ENCODE measurements at places on chromosomes 5 and 9.

DNA sequence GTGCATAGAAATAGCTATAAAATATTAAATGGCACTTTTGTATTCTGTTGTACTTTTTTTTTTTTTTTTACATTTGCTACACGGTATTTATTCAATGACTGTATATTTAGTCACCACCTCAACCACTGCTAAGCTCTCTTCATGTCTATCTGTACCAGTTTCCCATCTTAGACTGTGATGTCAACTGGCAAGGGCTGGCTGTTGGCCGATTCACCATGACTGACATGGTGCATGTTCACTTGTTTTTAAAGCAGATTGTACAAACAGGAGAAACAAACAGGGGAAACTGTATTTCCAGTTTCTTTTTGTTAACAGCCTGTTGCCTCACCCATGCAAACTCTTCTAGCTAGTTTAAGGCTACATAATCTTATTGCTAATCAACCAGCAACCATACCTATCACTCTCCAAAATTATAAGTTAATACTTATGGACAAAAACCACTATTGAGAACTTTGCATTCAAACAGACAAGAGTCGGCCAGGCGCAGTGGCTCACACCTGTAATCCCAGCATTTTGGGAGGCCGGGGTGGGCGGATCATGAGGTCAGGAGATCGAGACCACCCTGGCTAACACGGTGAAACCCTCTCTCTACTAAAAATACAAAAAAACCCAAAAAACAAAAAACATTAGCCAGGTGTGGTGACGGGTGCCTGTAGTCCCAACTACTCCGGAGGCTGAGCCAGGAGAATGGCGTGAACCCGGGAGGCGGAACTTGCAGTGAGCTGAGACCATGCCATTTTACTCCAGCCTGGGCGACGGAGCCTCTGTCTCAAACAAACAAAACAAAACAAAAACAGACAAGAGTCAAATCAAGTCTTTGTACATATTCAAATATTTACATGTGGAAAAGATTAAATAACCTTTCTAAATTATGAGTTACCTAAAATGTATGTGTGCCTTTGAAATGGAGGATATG is 13.2 kb downstream of the ZFAND5 start:
- no peak for DNase-seq

DNA sequence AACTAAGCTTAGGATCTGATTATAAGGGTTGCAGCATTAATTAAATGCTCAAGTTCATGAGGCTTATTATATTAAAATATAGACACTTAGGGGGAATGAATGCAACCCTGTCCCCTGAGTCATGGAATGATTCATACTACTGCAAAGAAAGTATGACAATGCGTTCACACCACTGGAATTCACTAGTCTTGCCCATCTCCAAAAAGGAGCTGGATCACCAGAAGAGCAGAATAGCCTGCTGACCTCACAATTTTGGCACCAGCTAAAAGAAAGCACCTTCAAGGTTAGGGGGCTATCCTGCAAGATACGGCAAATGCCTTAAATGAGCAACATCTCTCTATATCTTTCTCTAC is 32.0 kb upstream of the TMED7 start:
- DNase-seq = no peak

- DNase-seq = no peak
These were observed 40.4 kb upstream of the HMHB1 start for GRCh38 chr5:143771602-143772001.

DNA sequence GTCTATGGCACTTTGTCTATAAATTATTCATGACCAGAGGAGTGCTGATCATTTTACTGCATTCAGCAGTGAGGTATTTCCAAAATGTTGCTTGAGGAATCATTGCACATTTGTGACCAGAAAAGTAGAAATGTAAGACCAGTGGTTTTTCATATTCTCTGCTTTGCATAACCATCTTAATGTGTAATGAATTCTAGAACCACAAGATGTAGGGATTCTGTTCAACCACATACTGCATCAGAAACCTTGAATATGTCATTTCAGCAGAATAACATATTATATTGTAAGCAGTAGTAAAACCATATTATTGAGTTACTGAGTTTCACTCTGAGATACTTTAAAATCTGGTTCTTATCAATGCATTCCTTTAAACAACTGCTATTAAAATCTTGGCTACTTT is 1243.4 kb downstream of the MAT2B start:
- DNase-seq = no peak

- DNase-seq = no peak
These were observed 72.0 kb downstream of the KIF24 start for GRCh38 chr9:34256987-34257585.

DNA sequence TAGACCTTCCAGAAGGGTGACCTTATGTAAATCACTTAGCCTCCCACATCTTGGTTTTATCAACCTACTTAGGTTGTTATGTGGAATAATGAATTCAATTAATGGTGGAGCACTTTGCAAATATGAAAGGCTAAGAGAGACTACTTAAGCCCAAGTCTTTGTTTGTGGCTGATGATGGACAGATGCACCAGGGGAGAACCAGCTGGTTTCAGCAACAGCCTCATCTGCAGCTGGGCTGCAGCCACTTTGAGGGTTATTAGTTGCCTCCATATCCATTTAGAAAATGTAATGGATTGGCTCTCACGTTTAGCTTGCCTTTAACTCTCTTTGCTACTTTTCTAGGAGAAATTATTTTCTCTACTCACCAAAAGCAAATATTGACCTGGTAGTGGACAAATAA is 146.6 kb downstream of the ESM1 start:
- no peak for DNase-seq

- no peak for DNase-seq
These were observed 499.3 kb downstream of the CCDC171 start for GRCh38 chr9:16052146-16052545.

DNA sequence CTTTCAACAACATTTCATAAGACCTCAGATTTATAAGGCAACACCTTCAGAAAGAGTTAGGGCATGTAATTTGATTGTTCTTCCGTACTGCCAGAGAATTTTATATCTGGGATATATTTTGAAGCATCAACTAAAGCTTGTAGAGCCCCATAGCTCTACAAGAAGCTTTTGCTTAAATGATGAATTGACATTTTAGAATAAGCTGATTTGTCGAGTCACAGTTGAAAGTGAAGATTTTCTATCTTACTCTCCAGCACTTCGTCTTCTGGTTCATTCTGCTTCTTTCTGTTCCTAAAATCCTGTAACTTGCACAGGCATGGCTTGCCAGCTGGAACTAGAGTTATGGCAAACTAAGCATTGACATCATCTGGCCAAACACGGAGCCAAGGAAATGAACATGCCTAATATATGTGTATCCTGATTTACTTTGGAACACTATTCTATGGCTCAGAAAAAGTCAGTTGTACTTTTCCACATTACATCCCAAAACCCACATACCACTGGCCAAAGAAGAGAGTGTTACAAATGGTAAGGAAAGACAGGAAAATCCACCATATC is 68.6 kb upstream of the MAST4 start:
- no peak for DNase-seq

DNA sequence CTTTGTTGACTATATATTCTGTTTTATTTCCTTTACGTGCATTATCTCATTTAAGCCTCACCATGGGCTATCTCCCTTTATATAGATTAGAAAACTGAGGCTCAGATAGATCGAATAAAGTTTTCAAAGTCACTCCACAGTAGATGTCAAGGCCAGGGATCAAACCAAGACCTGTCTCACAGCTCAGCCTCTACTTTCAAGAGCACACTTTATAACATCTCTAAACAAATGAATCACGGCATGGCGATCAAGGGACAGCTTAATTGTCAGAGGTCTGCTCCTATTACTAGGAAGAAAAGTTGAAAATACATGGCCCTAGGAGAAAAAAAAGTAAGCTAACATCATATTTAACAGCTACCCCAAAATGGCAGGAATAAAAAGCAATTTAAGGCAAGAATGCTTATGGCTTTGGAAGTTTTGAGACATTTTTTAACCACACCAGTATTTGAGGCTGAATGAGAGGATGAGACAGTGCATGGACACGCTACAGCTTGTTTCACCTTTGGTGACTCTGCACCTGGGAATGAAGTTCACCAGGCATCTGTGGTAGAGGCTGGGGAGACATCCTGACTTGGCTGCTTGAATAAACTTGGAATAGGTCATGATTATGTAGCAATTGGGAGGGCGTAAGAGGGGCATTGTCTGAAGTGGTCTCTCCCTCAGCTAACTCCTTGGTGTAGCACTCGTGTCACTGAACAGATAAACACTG is 486.8 kb upstream of the WWC1 start:
- DNase-seq = no peak

- DNase-seq = no peak
These were observed 41.6 kb upstream of the SYNPO start for GRCh38 chr5:150598821-150599273.

GRCh38 chr5:110852053-110852452 is 113.2 kb downstream of the SLC25A46 start:
- DNase-seq = no peak

DNA sequence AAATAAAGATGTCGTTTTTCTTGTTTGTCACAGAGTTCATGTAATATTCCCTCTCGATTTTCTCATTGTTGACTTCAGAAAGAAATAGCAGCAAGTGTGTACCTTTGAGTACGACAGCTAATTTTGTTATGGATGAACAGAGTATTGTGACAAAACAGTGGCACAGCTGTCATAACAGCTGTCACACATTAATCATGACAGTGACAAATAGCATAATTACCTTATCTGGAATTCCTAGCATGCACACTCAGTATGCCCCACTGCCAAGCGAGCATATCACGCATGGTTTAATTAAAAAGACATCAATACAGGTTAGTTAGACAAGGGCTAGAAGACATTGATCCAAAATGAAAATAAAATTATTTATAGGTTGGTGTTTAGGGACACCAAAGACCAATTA is 375.1 kb downstream of the SPATA31D1 start:
- DNase-seq = no peak

GRCh38 chr5:172403817-172404216 is 50.5 kb downstream of the SH3PXD2B start:
- no peak for DNase-seq

DNA sequence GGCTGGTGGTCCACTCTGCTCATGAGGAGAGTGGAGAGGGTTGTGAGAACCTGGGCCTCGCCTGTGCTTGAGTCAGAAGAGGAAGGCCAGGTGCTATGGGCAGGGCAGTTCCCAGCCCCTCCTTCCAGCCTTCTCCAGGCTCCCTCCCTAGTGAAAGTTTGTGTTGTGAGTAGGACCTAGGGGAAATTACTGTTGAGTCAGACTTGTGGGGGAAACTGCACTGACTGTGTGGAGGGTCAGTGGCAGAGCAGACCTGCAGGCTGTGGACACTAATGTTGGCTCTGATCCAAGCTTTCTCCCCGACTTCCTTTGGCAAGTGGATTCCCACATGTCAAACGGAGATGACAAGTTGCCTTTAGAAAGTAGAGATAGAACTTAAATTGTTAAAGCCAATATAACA is 102.6 kb downstream of the ARHGAP26 start:
- DNase-seq = no peak

DNA sequence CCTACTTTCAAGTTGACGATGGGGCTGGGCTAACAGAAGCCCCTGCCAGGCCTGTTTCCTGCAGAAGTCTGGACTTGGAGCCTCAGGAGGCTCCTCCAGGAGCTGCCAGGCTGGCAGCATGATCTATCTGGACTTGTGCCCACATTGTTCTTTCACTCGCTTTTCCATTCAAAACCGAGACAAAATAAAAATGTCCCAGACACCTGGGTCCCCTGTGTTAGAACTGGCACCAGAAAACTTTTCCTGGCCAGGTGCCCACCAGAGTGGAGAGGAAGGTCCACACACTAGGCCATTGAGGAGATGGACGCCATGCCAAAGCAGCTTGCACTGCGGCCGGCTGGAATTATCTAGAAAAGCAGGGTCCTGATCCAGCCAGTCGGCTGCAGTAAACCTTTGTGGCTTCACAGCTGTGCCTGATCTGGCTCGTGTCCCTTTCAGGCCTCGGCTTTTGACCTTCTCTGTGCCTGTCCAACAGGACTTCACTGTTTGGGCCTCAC is 78.2 kb downstream of the GCNT1 start:
- no peak for DNase-seq

DNA sequence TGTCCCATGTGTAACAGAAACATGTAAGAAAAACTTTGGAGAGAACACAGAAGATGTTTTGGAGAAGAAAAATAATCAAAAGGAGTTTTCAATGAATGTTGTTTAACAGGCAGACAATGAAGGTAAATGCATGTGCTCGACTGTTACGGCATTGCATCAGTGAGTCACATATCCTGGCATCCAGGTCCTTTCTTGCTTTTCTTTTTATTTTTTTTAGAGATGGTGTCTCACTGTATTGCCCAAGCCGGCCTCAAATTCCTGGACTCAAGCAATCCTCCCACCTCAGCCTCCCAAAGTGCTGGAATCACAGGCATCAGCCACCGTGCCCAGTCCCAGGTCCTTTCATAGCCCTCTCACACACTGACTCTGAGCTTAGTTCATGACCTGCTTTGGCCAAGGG is 181.8 kb downstream of the DTWD2 start:
- DNase-seq = no peak

- no peak for DNase-seq
These were observed 134.9 kb upstream of the PANK3 start for GRCh38 chr5:168714046-168714445.

DNA sequence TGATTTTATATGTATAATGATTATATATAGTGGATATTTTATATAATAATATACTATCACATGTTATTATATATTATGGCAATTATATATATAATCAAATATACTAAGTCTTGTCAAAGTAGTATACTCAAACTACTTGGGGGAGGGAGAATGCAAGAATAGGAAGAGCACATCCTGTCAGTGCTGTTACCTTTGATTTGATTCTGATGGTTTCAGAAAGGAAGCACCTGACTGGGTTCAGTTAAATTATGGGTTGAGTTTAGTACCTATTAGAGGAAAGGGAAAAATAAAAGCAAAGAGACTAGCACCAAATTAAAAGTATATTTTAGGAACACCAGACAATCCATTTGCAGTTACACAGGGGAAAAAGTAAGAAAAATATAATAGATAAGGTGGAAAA is 107.6 kb downstream of the GRIA1 start:
- DNase-seq = no peak

DNA sequence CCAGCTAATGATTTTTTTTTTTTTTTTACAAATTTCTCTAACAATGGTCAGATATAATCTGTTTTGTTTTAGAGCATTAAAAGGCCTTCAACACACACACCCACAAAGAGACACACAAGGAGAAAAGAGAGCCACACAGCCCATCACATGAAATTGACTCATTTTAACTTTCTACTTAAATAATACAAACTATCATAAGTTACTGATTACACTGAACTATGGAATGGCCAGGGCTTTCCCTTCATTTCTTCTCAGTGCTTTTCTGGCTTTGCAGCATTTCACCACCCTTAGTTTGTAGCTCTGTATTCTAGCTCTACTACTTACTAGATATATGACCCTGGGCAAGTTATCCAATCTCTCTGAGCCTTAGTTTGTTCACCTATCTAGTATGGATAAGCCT is 13.2 kb downstream of the REEP5 start:
- no peak for DNase-seq

DNA sequence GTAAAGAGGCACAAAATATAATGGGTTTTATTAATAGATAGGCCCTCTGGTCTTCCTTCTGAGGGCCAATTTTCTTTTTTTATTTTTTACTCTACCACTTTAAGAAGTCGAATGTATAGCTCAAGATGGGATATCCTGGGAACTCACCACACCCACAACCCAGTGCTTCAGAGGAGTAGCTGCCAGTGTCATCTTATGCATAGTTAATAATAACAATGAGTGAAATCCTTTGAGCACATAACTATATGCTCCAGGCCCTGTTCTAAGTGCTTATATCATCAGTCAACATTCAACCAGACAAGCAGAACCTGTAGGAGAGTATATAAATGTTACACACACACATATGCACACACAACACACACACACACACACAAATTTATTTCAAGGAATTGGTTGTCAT is 150.3 kb upstream of the ACTBL2 start:
- DNase-seq = no peak

- DNase-seq = peak; percentile 84
These were observed 63.5 kb downstream of the ZNF474 start for GRCh38 chr5:122192497-122193496.

Data from common myeloid progenitor, CD34-positive (primary cell).